ENCODE measurements at places on chromosomes 12 and 14. TPM values are rescaled to one million over a fixed set of nuclear protein-coding genes. Genes with fewer than 3 reads are reported as not detected.

- no peaks in the 10 kb centered on the region for H3K36me3 ChIP-seq
- peaks cover 6% of the 10 kb centered on the region for H3K4me1 ChIP-seq
- no peaks in the 10 kb centered on the region for H3K27me3 ChIP-seq
- H3K4me3 ChIP-seq = no peak overlapping the region
- DNase-seq = no peak
Measured at GRCh38 chr12:76041406-76041805, 9.8 kb upstream of the PHLDA1 start.

Gene KERA
- not detected for total RNA-seq

DNA sequence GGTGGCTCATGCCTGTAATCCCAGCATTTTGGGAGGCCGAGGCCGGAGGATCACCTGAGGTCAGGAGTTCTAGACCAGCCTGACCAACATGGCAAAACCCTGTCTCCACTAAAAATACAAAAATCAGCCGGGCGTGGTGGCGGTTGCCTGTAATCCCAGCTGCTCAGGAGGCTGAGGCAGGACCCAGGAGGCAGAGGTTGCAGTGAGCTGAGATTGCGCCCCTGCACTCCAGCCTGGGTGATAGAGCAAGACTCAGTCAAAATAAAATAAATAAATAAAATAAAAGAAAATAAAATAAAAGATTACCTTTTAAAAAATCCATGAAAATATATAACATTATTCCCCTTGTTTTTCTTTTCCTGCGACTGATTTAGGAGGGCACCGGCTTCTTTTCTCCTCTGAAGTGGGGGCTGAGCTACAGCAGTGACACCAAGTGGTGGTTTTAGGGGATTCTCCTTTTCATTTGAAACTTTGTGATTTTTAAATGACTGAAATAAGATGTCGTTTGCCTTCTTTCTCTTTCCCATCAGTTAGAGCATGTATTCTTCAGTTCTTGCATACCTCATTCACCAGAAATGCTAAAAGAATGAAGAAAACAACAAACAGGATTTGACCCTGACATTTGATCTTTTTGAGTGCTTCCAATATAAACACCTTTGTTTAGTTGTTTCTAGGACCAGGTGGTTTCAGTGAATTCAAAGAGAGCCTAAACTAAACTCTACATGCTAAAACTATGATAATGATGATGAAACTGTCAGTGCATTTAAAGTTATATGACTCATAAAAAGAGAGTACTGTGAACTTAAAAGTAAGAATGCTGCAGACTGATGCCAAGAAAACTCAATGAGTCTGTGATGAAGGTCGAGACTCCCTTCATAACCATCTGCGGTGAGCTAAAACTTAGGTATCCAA lies 22.6 kb upstream of the PKP2 start:
- H3K4me1 ChIP-seq = no peaks in the 10 kb centered on the region
- H3K36me3 ChIP-seq = no peaks in the 10 kb centered on the region
- peaks cover 37% of the 10 kb centered on the region for H3K27me3 ChIP-seq
- no peak overlapping the region for H3K4me3 ChIP-seq
- DNase-seq = no peak

Gene LRFN5
- total RNA-seq = not detected

Measured in naive thymus-derived CD8-positive, alpha-beta T cell (primary cell).